ENCODE measurements at places on chromosomes 3 and 15.

DNA sequence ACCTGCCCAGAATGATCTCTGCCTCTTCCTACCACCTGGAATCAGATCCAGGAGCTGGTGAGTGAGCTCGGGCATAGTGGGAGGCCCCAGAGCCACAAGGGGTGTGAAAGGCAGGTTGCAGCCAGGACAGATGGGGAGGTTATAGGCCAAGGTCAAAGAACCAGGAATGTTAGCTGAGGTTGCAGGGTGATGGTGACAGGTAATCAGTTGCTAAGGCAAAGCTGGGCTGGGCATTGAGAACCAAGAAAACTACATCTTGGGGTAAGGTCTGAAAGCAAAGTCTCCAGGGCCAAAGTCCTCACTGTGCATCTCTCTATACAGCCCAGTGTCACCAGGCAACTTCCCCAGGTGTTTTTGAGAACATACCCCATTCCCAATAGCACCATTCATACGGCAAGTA is 38.4 kb upstream of the SLC6A11 start:
- no peak for DNase-seq

DNA sequence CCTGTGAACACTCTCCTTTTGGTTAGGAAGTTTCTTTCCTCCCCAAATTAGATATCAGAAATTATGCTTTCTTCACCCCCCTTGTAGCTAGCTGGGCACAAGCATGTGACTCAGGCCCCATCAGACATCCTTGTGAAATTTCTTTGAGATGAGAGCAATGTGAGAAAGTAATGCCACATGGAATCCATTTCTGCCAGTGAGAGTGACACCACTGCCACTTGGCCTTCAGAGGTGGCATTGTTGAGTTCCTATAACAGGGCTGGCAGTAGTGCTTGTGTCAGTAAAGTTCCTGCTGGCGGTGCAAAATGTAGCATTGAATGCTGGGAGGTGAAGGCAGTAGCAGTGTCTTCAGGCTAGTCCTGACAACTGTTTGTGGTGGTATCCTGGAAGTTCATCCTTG is 80.7 kb upstream of the ZNF280D start:
- DNase-seq: no peak

- no peak for DNase-seq
Measured at GRCh38 chr3:105930733-105931132, 61.9 kb upstream of the CBLB start.

- DNase-seq: peak; percentile 70
Measured at GRCh38 chr3:109275702-109276293, 40.5 kb downstream of the DPPA2 start.

- DNase-seq: peak; percentile 81
Measured at GRCh38 chr3:16286751-16287543, 21.9 kb downstream of the OXNAD1 start.

GRCh38 chr15:35777061-35777460 is 231.1 kb upstream of the DPH6 start:
- DNase-seq: no peak

DNA sequence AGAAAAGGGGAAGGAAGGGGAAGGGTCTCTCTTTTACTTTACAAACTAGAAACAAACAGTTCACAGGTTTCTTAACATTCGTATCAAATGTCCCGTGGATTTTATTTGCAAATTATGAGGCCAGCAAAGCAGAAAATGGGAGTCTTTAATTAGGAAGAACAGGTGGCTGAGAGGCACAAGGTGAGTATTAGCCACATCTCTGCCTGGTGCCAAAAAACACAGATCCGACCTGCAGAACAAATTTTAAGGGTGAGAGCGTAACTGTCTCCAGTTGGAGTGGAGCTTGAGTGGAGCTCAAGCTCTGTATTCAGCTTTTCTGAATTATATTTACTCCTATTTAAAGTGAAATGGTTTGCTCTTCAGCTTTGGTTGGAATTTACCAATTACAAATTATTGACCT is 1004.9 kb downstream of the FHIT start:
- DNase-seq: no peak

DNA sequence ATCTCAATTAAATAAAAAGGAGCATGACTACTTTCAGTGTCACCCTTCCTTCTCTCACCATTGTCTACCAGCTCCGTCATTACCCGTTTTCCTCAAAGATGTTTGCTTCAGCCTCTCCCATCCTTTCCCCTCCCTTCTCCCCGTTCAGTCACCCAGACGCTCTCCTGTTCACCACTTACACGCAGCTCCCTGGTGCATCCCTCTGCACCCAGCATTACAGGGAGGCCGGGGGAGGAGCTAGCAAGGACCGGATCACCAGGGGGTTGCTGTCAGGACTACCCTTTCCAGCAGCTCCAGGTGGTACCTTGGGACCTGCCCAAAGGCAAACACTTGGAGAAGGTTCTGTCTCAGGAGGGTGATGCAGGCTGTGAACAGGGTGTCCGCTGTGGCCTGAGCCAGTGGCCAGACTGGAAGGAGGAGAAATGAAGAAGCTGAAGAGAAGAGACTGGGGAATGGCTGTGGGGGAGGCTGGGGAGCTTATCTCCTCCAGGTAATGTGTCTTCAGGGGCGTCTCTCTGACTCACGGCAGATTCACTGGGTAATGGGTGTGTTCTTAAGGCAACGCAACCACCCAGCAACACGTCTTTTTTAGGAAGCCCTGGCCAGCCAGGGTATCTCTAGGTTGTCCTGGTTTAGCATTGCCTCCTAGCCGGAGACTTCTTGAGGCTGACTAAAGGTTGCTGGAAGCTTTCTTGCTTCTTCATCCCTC is 21.8 kb upstream of the BDH1 start:
- no peak for DNase-seq

DNA sequence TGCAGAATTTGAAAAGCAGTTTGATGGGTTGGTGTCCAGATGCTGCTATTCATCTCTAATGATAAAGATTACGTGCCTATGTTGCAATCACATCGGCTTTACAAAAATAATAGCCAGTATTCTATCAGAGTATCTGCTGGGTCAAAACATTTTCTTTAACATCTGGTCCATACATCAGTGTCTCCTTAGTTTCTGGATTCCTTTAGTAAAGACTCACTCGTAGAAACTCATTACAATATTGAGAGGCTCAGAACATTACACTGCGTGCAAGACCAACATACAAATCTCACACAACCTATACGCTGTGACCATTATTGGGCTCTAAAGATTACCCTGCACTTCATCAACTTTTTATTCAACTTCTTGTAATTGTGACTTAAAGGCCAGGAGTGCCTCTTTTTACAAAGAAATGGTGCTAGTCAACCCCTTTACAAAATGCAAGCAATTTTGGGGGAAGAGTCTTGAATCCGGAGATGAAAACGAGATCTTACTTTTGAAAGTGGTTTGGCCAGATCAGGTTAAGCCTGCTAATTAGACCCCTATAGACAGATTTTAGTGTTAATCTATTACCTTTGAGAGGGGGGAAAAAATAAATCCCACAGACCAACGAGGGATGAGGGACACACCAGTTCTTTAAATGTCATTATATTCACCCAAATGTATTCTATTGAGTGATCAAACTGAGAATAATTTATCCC is 2.9 kb downstream of the TRA2B start:
- DNase-seq: no peak

GRCh38 chr3:142944342-142944741 is 19.1 kb downstream of the PAQR9 start:
- no peak for DNase-seq

- peak; percentile 71 for DNase-seq
Measured at GRCh38 chr3:172449466-172450149, 1.4 kb upstream of the GHSR start.

DNA sequence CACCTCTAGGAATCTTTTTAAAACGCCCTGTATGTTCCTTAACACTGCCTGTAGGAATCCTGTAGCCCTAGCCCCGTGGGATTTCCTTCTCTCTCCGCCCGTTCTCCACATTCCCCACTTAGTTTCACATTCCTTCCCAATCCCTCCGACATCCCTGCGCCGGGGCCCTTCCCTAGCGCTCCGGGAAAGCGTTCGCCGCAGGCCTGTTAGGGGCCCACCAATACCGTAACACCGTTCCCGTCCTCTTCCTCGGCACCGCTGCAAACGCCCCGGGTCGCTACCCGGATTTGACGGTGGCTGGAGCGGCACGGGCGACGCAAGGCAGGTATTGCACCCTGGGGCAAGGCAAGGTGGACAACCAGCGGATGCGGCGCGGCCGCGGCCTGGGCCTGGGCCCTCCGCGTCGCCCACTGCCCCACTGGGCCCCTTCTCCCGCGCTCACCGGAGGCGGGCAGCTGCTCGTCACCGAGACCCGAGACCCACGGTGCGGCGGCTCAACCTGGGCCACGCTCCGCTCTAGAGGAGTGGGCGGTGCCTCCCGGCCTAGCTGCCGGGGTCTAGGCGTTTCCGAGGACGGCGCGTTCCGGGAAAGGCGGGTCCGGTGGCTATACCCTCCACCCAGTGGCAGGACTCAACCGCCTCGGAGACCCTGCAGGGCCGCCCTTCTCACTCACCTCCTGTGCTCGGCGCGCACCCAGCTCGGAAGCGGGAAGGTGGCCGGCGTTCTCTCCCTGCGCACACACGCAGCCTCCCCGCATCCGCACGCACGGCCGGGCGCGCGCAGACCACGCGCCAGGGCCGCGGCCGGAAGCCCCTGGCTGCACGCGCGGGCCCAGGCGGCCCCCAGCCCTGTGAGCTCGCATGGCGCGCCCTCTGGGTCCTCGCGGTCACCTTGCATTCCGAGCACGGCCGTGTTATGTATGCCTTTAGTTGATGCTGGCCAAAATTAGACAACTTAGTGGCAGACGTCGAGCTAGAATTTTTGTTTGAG is at the start of gene B3GALNT1:
B3GALNT1 (minus strand) TSS at position 789 of the 991 bp plus-strand sequence. CDS start 18,595 bp downstream, outside the sequence.
- DNase-seq: peak; percentile 78

DNA sequence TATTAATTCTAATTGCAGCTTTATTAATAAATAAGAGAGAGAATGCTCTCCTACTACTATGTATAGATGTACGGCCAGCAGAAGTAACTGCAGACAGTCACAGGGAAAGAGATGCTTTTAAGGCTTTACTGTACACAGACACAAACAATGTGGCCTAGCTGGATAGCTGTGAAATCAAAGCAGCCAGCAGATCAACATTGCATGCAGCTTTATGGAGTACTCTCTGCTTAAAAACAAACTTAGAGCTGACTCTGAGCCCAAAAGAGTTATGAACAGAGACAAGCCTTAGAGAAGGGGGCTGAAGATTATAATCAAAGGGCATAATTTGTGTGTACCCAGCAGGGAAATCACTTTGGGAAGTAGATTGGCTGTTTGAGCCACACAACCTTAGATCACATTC is 47.2 kb downstream of the CADM2 start:
- DNase-seq: no peak

GRCh38 chr3:171977860-171978259 is 61.5 kb upstream of the FNDC3B start:
- DNase-seq: peak; percentile 90

- no peak for DNase-seq
Measured at GRCh38 chr3:156831006-156831405, 4.9 kb downstream of the LEKR1 start.

- peak; percentile 20 for DNase-seq
Measured at GRCh38 chr3:161093895-161094294, 11.3 kb downstream of the B3GALNT1 start.

GRCh38 chr3:38608961-38609360 is 40.5 kb downstream of the SCN5A start:
- DNase-seq: no peak

DNA sequence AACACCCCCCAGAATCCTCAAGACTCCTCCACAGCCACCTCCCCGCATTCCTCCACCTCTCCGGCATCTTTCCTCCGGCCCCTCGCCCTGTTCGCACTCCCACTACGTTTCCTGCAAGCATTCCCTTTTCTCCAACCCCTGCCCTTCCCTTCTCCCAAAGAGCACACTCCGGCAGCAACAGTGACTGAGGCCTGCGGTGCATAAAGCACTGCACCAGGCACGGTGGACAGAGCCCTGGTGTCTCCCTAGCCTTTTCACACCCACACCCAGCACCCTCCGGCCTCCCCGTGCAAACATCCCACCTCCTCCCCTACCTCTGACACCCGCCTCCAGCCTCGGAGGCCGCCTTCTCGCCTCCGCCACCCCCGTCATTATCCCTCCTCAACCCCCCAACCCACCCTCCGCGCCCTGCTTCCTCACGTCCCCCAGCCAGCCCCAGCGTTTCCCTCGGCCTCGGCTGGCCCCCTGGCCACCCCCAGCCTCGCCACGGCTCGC is 577 bp downstream of the ZNF148 start:
- DNase-seq: peak; percentile 60

GRCh38 chr3:46024131-46024530 is 3.2 kb downstream of the XCR1 start:
- no peak for DNase-seq

DNA sequence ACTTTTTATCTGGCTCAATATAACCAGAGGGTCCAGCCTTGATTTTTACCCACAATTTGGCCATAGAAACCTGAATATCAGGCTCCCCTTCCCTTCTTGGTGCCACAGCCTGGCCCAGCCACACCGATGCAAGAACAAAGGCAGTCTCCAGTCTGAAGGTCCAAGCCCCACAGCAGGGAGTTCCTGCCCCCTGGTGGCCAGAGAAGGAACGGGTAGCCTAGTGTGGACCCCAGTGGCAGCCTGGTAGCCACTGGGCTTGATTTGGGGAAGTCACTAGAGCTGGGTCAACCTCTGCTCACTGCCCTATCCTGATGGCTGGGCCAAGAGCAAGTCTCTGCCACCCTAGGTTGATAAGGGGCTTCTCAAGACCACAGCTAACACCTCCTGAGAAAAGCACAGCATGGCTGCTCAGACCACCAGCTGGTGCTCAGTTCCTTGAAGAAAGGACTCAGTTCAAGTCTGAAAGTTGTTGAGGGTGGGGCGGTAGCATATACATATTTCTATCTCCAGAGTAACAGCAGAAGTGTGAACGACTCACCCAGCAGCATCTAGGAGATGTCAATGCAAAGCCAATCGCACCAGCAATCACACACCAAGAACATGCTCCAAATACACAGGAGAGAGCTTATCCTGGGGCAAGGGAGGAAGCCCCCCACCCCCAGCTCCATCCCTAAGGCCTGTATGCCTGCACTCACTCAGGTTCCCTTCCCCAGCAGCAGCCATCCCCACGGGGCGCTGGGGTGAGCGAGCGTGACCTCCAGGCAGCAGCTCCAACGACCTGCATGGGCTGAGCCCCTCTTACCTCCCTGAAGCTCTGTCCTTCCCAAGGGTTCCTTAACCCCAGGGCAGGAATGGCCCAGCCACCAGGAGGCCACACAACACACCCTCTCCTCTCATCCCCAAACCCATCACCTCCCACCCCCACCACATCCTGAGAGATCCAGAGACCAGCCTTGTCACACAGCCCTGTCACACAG is 7.6 kb downstream of the PFKFB4 start:
- DNase-seq: peak; percentile 93

- DNase-seq: no peak
Measured at GRCh38 chr3:64432870-64433269, 207.6 kb upstream of the PRICKLE2 start.

DNA sequence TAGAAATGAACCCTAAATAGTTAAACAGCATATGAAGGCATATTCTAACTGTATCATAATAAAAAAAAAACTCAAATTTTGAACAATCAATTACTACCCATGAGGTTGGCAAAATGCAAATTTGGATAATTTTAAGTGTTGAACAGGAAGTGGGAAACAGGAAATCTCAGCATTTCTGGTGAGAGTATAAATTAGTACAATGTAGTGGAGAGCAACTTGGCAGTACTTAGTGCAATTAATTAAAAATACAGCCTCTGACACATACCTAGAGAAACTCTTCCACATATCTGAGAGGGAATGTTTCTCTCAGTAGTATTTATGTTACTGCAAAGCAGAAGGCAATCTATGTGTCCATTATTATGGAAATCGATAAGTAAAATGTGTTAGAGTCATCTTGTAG is 96.8 kb downstream of the TUSC7 start:
- DNase-seq: no peak

- no peak for DNase-seq
Measured at GRCh38 chr3:98945101-98945524, 43.6 kb upstream of the DCBLD2 start.

- DNase-seq: peak; percentile 40
Measured at GRCh38 chr3:47152578-47152977, 11.3 kb downstream of the SETD2 start.

GRCh38 chr3:64344721-64345207 is 119.5 kb upstream of the PRICKLE2 start:
- no peak for DNase-seq

All from hematopoietic multipotent progenitor cell treated with erythropoietin and hydrocortisone succinate and interleukin-3 and kit ligand, for 4 days (in vitro differentiated cells).